Right kidney (tissue), 9 donors: ENCODE measurements at places on chromosomes 7 and 10.

- DNase-seq: no peak
Measured at GRCh38 chr7:18471476-18472160, 23.9 kb upstream of the HDAC9 start.

DNA sequence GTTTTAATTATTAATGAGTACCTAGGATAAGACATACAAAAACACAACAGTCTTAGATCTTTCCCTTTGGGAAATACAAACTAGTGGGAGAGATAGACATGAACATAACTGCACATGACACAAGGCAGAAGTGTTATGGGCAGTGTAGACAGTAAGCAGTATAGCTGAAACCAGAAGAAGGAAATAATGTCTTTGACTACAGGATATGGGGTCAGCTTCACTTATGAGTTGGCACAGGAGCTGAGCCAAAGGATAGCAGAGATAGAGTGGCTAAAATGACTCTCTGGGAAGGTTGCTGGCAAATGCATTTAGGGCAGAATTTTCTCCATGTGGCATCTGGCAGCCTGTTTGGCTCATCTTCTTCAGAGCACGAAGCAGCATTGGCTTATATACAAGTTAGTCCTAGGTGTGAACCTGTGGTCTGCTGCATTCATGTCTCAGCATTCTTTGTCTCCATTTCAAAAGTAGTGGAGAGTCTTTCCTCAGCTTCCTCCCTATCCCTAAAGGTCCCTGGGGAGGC, 60.3 kb upstream of the FEZF1 start:
- no peak for DNase-seq

DNA sequence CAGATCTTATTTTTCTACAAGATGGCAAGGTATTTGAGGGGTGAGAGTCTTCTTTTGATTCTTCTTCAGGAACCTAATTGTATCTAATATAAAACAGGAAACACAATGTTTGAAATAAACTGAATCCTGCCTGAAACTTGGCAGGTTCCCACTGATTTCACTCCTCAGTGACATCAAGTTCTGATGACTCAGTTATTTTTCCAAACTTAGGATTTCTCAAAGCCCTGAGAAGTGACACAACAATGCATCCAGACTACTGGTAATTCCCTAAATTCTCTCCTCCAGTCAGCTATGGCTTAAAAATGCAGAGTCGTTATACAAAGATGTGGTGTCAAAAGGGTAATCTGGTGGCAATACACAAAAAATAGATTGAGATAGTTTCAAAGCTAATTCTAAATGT, 80.9 kb downstream of the ABLIM1 start:
- DNase-seq: no peak

DNA sequence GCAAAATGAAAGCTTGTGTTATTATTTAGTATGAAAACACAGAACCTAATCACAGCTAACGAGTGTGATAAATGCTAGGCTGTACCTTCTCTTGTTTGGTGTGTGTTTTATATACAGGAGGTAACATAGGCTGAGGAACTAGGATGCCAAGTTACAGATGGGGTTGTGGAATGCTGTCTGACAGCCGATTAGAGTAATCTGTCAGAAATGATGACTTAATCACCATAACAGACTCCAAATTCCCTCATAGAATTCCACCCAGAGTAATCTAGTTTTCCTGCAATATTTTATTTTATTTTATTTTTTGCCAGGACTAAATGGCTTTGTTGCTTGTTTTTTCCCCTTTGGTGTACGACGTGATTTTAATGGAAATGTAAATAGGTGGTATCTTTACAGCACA, 221.2 kb downstream of the CELF2 start:
- DNase-seq: no peak

DNA sequence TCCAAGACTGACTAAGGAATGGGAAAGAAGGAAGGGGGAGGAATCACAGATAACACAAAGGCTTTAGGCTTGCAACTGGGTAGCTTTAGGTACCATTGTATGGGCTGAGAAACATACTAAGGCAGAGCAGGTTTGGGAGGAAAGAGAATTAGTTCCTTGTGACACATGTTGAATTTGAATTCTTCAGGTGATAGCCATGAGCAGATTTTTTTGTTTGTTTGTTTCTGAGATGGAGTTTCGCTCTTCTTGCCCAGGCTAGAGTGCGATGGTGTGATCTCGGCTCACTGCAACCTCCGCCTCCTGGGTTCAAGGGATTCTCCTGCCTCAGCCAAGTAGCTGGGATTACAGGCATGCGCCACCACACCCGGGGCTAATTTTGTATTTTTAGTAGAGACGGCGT, 4.4 kb upstream of the SND1 start:
- no peak for DNase-seq

GRCh38 chr7:41247143-41247865, 455.6 kb downstream of the INHBA start:
- DNase-seq: no peak

DNA sequence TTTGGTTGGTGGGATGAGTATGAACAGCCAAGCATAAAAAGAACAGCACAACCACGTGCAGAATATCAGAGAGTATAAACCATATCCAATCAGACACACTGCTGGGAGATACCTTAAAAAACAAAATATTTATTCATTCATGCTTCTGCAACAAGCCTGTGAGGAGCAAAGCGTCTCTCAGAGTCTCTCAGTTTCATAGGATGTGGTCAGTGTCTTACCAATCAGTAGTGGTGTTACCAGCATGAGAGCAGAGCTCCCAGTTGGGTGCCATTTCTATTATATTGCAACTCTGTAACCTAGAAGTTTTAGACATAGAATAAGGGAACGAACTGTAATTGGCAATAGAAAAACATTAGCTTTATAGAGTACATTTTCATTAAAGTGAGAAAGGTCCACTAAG, 445.9 kb upstream of the LRRN3 start:
- no peak for DNase-seq

DNA sequence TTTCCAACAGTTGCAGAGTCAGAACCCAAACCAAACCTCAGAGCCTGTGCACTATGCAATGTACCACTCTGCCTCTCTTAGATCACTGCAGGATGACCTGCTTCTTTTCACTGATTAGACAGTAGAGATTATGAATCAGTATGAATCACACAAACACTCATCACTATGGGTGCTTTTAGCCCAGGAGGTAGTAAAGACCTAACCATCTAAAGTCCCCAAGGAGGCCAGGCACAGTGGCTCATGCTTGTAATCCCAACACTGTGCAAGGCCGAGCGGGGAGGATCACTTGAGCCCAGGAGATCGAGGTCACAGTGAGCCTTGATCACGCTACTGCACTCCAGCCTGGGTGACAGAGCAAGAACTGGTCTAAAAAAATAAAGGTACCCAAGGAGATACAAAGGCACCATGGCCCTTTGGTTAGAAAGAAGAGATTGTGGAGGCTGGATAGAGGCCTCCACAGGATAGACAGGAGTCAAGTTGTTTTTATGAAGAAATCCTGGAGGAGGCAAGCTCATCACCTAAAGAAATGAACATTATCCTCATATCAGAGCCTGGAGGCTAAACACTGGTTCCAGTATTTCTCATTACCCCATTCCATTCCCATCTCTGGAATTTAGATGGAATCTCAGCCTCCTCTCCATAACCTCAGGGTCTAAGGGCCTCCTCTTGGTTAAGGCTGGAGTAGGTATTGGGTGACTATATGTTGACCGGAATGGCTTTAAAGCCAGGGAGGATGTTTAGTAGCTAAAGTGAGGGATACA, 12.9 kb downstream of the SEC31B start:
- no peak for DNase-seq

DNA sequence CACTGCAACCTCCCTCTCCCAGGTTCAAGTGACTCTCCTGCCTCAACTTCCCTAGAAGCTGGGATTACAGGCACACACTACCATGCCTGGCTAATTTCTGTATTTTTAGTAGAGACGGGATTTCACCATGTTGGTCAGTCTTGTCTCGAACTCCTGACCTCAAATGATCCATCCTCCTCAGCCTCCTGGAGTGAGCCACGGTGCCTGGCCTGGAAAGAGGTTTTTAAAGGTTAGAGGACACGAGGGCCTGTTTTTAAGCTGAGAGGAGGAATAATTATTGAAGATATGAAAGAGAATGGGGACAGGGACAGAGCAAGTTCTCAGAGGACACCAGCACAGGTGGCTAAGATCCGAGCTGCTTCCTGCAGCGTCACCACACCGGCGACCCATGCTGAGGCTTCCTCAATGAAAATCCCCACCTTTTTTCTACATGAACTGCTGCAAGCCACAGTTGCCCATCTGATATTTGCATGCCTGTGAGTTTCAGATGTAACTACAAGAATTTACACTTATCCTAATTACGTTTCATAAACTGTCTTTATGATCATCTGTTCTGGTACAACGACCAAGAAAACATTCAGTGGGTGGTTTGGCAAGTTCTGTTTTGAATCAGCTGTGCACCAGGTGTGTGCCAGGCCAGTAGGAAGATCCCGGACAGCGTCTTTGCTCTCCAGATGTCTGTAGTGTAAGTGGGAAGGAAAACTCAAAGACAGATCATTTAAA, 76.0 kb downstream of the HIP1 start:
- no peak for DNase-seq

DNA sequence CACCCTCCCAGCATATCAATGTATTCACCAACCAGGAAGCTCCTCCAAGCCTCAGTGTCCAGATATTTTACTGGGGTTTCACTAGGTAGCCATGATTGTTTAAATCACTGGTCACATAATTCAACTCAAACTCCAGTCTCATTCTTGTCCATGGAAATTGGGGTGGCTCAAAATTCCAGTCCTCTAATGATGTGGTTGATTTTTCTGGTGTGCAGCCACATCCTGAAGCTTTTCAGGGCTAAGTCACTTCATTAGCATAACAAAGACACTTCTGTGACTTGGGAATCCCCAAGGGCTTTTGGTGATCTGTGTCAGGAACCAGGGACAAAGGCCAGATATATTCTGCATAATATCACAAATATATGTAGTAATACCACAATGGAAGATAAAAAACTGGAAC, 786.9 kb upstream of the IGFBP3 start:
- DNase-seq: no peak

GRCh38 chr10:93639791-93640190, 27.5 kb downstream of the PDE6C start:
- DNase-seq: no peak

DNA sequence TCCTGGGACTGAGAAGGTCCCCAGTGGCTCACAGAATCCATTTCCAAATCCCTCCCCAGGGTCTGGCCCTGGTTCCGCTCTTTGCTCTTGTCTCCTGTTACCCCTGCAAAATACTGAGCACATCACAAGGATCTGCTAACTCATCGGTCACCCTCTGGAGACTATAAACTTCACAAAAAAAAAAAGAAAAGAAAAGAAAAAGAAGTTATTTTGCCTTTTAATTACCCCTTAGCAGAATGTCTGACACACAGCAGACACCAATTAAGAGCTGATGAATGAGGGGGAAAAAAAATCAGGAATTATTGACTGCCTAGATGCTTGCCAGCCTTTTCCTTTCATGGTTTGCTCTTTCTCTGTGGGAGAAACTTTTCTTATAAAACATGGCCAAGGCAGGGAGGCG, 578.7 kb downstream of the GRID1 start:
- no peak for DNase-seq

DNA sequence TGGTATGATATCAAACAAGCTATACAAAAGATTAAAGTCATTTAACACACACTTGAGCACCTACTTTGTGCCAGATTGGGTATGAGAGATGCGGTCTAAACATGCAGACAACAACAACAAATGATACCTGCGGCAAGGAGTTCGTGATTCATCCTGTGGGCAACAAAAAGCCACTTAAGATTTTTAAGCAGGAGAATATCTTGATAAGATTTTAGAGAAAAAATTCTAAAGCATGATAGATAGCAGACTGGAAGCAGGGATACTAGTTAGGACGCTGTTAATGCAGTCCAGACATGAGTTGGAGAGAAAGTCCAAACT, 1.6 kb upstream of the KBTBD2 start:
- DNase-seq: no peak

- no peak for DNase-seq
Measured at GRCh38 chr7:157271991-157272324, 64.8 kb upstream of the DNAJB6 start.

DNA sequence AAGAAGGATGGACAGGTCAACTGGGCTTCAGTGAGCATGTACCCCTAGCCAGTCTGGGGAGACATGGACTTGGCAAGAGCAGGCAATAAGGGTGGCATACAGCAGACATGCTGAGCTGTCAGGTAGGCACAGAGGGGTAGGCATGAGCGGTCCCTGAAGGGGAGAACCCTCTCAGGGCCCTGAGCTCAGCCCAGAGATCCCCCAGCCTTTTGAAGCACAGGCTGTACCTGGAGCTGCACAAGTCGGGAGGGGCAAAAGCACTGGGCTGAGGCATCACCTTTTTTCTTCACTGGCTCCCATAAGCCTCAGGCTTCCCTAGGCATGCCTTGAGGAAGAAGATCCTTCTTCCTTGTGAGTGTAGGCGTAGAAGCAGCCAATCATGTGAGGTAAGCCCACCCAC, 42.3 kb downstream of the ZNF727 start:
- DNase-seq: no peak

DNA sequence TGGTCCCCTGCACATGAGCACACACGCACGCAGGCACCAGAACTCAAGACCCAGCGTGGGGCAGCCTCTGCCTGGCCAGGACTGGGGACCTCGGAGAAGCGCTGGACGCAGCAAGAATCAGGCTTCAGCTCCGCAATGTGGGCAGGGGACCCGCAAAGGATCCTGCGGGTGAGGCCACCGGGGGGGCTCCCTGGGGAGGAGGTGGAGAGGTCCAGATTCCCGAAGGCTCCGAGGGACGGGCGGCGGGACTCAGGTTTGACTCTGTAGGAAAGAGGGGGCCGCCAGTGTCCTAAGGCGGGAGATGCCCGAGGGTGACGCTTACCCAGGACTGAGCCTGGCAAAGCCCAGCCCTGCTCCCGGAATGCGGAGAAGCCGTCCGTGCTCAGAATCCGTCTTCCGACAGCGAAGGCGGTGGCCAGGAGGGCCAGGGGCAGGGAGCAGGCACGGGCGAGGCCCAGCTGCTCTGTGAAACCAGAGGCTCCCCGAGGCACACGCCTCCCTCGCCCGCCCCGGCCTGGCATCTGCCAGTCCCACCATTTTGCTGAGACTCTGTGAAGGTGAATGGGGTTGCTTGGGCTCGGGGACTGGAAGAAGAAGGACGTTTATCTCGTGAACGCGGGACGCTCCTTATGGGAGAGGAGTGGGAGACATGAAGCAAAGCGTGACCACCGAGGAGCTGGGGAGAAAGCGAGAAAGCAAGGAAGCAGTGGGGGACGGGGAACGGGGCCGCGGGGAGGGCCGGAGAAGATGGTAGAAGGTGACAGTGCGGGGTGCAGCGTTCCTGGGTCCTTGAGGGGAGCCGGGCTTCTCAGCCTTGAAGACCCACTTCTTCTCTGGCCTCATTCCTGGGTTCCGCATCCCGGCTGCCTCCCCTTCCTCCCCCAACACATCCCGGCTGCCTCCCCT, 489.2 kb downstream of the PTPRN2 start:
- DNase-seq: no peak

GRCh38 chr7:2786607-2787116, 57.4 kb downstream of the GNA12 start:
- DNase-seq: no peak
